ENCODE measurements at places on chromosomes 1 and 21.

- DNase-seq, result no peak
These were observed 458.7 kb downstream of the MATN1 start for GRCh38 chr1:30264672-30265025.

GRCh38 chr21:45132841-45133573 is 58.6 kb downstream of the ADARB1 start:
- no peak for DNase-seq

GRCh38 chr21:29832217-29832616 is 107.6 kb downstream of the GRIK1 start:
- DNase-seq, result no peak

GRCh38 chr21:25643486-25643885 is 4.4 kb downstream of the JAM2 start:
- no peak for DNase-seq

DNA sequence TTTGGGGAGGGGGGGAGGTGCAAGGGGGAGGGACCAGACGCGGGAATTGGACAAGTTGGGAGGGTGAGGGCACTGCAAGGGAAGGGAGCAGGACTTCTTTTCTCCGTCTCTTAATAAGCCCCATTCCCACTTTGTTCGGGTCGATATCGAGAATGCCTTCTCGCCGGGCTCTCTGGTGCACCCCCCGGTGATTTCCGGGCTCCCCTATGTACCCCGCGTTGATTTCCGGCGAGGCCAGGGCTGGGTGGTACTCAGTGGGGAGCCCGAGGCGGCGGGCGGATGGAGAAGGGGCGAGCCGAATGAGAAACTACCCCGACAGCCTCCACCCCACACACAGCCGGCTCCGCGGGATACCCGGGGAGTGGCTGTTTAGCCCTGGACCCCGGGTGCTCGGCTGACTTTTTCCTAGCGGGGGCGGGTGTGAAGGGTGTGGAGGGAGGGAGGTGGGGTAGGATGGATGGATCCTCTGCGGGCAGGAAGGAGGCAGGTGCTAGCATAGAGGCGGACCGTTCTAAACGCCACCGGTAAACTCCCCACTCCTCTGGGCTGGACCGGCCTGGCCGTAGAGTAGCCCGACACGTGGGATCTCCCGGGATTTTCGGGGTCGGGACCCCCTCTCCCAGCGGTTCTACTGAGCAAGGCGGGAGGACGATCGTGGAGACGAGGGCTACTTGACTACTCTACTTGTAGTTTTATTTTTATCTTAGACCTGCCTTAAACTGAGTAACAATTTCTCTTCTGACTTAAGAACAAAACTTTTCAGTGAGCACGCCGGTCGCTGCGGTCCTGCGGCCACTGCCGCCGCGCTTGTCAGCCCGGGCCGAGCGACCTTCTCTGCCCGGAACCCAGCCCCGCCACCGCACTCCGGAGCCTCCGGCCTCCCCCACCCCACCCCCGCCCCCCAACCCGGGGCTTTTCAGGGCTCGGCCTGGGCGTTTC is 1.0 kb downstream of the RNF220 start:
- no peak for DNase-seq

GRCh38 chr1:27153549-27153886 is 1.4 kb downstream of the SLC9A1 start:
- no peak for DNase-seq

DNA sequence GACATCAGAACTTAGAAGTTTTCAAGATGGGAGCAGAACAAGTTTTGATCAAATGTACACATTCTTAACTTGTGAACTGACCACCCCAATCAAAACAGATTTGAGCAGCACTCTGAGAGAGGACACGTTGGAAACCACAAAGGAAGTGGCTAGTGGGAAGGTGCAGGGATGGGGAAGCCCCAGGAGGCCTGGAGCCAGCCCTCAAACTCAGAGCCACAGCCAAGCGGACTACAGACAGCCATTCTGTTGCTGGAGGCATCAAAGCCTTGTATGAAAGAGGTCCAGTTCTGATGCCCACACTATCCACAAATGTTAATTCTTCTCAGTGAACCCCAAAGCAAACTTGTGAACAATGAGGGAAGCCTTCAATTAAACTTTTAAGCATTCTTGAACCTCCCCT is 143.6 kb upstream of the RAB4A start:
- no peak for DNase-seq

DNA sequence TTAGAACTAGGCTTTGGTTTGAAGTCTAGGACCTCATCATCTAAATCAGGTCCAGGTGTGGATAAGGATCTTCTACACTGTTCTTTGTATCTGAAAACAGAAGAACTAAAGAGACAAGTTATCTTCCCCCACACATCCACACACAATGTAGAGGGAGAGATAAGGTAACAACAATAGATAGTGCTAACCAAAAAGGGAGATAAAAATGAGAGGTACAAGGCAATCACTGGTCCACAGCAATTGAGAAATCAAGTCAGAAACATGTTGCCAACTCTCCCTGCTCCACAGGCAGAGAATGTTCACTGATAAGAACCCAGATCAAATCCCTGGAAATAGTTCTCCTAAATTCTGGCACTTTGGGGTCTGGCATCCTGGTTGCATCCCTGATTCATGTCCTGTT is 75.8 kb upstream of the LHX8 start:
- no peak for DNase-seq

- DNase-seq, result no peak
These were observed 618 bp downstream of the CLCC1 start for GRCh38 chr1:108962681-108963051.

GRCh38 chr1:13751458-13751871 is 51.5 kb downstream of the PRDM2 start:
- DNase-seq, result no peak

DNA sequence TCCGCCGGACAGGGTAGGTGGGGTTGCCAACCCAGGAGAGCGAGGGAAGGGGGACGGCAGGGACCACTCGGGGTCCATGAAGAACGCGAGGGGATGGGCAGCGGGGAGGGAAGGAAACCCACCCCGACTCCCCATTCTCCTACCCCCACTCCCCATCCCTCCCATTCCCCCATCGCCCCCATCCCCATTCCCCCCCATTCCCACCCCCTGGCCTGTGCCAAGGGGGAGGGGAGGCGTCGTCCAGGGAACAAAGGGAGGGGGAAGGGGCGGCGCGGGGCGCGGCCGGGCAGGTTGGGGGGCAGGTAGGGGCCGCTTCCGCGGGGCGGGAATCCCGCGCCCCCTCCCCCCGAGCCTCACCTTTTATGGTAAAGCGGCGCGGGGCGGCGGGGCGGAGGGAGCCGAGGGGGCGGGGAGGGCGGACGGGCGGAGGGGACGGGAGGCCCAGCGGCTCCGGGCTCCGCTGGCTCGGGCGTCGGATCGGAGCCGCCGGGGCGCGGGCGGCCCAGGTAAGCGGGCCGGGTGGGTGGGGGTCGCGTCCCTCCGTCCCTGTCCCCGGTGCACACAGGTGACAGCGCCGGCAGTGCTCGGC is at the start of gene FBLIM1:
TSS of gene FBLIM1 (plus strand) at position 453 of the 589 bp plus-strand sequence. CDS start 6,189 bp downstream, outside the sequence.
- DNase-seq, result no peak

- DNase-seq, result no peak
These were observed 1483.5 kb downstream of the MRPL39 start for GRCh38 chr21:24123785-24124184.

Data from vagina (tissue), 2 donors.